T-helper 17 cell (primary cell): ENCODE measurements at places on chromosomes 2 and 18. TPM values are rescaled to one million over a fixed set of nuclear protein-coding genes. Genes with fewer than 3 reads are reported as not detected.

DNA sequence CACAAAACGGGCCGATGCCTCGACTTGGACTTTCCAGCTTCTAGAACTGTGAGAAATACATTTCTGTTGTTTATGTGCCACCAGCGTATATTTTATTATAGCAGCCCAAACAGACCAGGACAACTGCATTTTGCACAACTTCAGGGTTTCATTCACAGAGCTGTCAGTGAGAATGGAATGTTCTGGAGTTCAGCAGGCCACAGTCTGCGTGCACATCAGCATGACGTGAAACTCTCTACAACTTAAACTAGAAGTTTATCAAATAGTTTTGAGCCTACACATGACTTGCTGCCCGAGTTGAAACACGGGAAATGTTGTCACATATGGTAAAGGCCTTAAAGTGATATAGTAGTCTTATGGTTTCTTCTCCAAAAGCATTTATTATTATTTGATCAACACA is 3.9 kb upstream of the TRIB2 start:
- no peak overlapping the region for H3K4me3 ChIP-seq
- H3K4me1 ChIP-seq = peaks cover 62% of the 10 kb centered on the region
- H3K27me3 ChIP-seq = no peaks in the 10 kb centered on the region
- no peak for DNase-seq
- peaks cover 3% of the 10 kb centered on the region for H3K36me3 ChIP-seq

GRCh38 chr18:80050797-80051196 is 16.6 kb downstream of the RBFA start:
- no peak for DNase-seq
- H3K36me3 ChIP-seq = peaks cover 3% of the 10 kb centered on the region
- no peaks in the 10 kb centered on the region for H3K27me3 ChIP-seq
- H3K4me1 ChIP-seq = no peaks in the 10 kb centered on the region

- H3K27me3 ChIP-seq = peaks cover 59% of the 10 kb centered on the region
- DNase-seq = no peak
- no peak overlapping the region for H3K4me3 ChIP-seq
- H3K27ac ChIP-seq = no peak overlapping the region
- H3K36me3 ChIP-seq = peaks cover 8% of the 10 kb centered on the region
Observed at GRCh38 chr2:66430505-66431273, 4.2 kb upstream of the MEIS1 start.

GAL3ST2 gene
- 2.4 TPM for total RNA-seq

CNRIP1 gene
- 0.17 TPM for total RNA-seq

DYSF gene
- 2.8 TPM for total RNA-seq
